ENCODE measurements at places on chromosomes 2 and 18. TPM values are rescaled to one million over a fixed set of nuclear protein-coding genes. Genes with fewer than 3 reads are reported as not detected.

ITGA4 gene
- total RNA-seq, result 16.5 TPM

FAP gene
- 2.0 TPM for total RNA-seq

PTH2R gene
- not detected for total RNA-seq

DPP10 gene
- 0.88 TPM for total RNA-seq

EVA1A gene
- 1.3 TPM for total RNA-seq

NEB gene
- 0.72 TPM for total RNA-seq

VPS54 gene
- 8.9 TPM for total RNA-seq

- H3K27me3 ChIP-seq, result no peaks in the 10 kb centered on the region
- peaks cover 4% of the 10 kb centered on the region for H3K4me1 ChIP-seq
- DNase-seq, result no peak
Observed at GRCh38 chr18:9753846-9754245, 45.7 kb downstream of the RAB31 start.

- H3K4me3 ChIP-seq, result no peak overlapping the region
- H3K4me1 ChIP-seq, result no peaks in the 10 kb centered on the region
- no peaks in the 10 kb centered on the region for H3K27me3 ChIP-seq
- H3K27ac ChIP-seq, result no peak overlapping the region
- peak; percentile 32 for DNase-seq
Observed at GRCh38 chr2:120845277-120845676, 109.6 kb downstream of the GLI2 start.

DNA sequence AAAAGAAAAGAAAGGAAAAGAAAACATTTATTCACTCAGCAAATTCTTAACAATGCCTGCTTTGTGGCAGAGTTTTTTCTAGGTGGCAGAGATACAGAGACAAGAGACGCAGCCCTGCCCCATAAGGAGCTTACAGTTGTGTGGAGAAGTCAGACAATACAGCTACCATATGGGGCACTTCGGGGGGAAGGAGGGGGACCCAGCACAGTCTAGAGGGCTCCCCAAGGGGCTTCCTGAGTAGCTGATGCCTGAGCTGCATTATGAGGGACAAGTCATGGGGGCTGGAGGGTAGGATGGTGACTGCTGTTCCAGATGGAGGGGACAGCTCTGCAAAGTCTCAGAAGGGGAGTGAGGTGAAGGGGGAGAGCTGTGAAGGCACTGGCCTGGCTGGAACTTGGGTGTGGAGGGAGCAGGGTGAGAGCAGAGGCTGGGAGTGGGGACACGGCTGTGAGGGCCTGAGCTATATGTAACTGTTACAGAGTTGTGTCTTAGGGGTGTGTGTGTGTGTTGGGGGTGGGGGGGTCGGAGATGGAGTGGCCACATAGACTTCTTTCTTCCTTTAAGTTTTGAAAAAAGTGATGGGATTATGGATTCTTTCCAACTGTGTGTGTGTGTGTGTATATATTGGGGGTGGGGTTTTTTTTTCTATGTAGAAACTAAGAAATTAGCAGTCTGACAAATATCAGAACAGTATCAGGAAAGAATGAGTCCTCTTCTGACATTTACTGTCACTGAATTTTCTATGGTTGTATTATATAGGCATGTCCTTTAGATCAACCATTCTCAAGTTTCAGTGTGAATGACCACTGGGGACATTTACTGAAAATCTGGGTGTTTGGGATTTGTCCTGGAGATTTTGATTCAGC, 66.0 kb upstream of the HAAO start:
- H3K4me3 ChIP-seq, result no peak overlapping the region
- peaks cover 4% of the 10 kb centered on the region for H3K4me1 ChIP-seq
- no peaks in the 10 kb centered on the region for H3K36me3 ChIP-seq
- DNase-seq, result no peak
- no peak overlapping the region for H3K27ac ChIP-seq

GRCh38 chr2:201781557-201782051, 871 bp upstream of the ALS2 start:
- no peak for DNase-seq
- peak overlapping the region; percentile 91 for H3K27ac ChIP-seq
- no peaks in the 10 kb centered on the region for H3K27me3 ChIP-seq
- no peaks in the 10 kb centered on the region for H3K36me3 ChIP-seq

DNA sequence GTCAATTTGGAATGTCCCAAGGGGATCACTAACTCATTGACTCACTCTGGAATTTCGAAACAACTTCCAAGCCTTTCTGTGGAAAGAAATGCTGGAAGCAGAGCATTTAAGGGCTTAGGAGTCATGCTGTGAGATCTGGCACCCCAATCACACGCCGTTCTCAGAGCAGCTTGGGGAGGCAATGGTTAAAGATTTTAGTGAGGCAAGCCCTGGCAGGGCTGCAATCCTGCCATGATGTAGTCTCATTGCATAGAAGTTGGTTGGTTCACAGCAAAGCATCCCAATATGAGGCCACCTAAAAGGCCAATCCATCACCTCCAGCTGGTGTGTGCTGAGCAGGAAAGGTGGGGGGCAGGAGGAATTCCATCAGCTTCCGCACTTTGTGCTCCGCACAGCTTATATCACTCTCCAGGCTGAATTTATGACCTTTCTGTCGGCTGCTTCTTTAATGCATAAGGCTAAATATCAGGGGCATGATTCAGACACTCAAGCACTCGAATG, 1043.9 kb upstream of the POU3F3 start:
- no peak for DNase-seq
- H3K27me3 ChIP-seq, result no peaks in the 10 kb centered on the region
- H3K27ac ChIP-seq, result no peak overlapping the region
- H3K36me3 ChIP-seq, result no peaks in the 10 kb centered on the region
- no peak overlapping the region for H3K4me3 ChIP-seq

DNA sequence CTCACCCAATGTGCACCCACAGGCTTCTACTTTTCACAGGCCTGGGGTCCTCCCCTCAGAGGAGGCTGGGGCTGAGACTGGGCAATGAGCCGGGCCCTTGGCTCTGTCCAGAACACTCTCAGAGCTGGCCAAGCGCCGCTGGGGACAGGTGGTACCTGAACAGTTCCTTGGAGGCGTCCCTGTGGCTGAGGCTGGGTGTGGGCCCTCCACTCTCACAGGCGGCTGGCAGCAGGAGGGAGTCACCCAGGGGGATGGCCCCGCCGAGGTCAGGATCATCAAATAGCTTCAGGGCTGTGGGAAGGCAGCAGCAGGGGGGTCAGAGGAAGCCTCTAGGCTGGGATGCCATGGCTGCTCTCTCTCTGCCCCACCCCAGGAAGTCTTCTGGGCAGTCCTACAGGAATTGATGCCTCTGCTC, 27.1 kb downstream of the HS1BP3 start:
- H3K27me3 ChIP-seq, result no peaks in the 10 kb centered on the region
- H3K36me3 ChIP-seq, result peaks cover 37% of the 10 kb centered on the region
- no peak overlapping the region for H3K4me3 ChIP-seq
- H3K27ac ChIP-seq, result no peak overlapping the region

DNA sequence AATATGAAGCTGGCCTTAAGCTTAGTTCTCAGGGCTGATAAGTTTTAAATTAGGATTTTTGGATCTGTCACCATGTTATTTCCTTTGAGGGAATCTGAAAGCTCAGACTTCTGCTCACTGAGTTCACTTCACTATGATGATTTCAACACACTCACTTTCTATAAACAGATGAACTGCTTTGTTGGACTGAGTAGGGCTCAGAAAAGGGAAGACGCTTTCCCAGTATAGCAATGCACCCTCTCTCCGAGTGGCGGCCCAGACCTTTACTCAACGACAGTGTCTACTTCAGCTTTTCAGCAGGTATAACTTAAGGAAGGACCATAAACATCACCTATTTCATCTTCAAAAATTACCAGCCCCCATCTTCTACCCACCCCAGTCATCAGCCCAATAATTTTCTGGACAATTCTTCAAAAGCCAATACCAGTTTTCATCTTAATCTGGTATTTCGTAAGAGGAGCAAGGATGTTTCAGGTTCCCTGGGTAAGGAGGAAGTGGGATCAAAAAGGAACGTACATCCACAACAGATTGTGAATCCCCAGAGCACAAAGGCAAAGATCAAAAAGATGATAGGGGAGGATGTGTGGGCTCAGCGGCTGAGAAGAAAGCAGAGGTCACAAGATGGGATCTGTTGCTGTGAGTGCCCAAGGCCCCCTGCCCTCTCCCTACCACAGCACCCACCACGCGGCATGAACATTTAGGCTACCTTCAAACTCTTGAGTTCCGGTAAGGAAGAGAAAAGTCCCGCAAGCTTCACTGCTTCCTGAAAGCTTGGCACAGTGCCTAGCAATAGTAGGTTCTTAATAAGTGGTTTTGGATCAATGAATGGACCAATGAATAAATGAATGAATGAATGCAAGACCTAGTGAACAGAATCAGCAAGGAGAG, 41.9 kb downstream of the LPIN2 start:
- no peaks in the 10 kb centered on the region for H3K27me3 ChIP-seq
- no peak for DNase-seq
- H3K27ac ChIP-seq, result peak overlapping the region; percentile 72
- H3K36me3 ChIP-seq, result no peaks in the 10 kb centered on the region
- peaks cover 61% of the 10 kb centered on the region for H3K4me1 ChIP-seq

DNA sequence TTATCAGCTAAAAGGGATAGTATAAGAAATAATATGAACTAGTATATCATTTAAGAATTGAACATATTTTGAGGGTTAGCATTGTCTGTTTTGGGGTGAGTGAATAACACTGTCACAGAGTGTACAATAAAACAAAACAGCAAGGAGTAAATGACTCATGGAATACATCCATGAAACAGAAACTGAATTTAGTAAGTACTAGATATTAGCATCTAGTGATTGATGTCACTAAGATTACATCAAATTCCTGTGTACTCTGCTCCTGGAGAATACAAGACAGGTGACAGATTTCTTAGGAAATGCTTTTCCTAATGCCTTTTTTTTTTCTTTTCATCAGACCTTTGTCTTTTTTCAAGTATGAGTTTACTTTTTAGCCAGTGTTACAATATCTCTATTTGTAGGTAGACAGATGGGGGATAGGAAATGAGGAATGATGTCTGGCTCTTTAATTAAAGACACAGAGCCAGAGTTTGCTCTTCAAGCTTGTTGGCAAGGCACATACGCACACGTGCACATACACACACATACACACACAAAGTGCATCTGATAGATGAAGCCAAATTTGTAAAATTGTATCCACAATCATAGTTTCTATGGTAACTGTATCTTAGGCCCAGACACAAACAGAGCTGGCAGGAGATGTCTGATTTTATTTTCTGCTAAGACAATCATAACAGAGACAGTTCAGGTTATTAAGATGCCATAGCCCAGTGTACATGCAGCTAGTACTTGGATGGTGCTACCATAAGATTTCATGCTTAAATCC, 138.2 kb upstream of the NRP2 start:
- DNase-seq, result no peak
- H3K4me3 ChIP-seq, result no peak overlapping the region
- no peaks in the 10 kb centered on the region for H3K36me3 ChIP-seq
- H3K27ac ChIP-seq, result no peak overlapping the region

DNA sequence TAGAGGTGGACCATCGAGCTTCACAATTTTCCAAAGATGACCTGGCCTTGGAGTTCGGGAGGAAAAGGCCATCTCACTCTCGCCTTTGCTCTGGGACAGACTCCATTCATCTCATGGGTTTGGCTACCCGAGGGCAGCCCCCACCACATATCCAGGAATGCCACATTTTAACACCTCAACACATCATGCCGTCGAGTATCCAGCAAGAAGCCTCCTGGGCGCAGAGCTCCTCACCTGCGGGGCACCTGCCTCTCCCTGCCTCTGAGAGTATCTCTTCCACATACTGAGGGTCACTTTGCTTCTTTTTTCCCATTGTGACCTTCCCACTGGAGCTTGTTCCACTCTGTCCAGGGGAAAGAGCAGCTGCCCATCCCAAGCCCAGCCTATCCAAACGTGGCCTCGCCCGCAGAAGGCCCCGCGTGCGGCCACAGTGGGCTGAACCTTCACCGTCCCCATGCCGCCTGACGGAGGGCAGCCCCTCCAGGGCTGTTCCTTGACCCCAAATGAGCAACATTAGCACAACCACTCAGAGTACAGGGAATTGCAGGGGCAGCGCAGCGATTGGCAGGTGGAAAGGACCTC, 5.5 kb upstream of the LIMS2 start:
- peaks cover 19% of the 10 kb centered on the region for H3K4me1 ChIP-seq
- no peaks in the 10 kb centered on the region for H3K36me3 ChIP-seq
- DNase-seq, result no peak
- H3K27me3 ChIP-seq, result no peaks in the 10 kb centered on the region
- H3K4me3 ChIP-seq, result peak overlapping the region; percentile 60
- H3K27ac ChIP-seq, result peak overlapping the region; percentile 61

- H3K36me3 ChIP-seq, result no peaks in the 10 kb centered on the region
- no peak overlapping the region for H3K27ac ChIP-seq
- no peak overlapping the region for H3K4me3 ChIP-seq
- no peak for DNase-seq
- no peaks in the 10 kb centered on the region for H3K27me3 ChIP-seq
Observed at GRCh38 chr2:106954304-106954703, 68.3 kb upstream of the ST6GAL2 start.

DNA sequence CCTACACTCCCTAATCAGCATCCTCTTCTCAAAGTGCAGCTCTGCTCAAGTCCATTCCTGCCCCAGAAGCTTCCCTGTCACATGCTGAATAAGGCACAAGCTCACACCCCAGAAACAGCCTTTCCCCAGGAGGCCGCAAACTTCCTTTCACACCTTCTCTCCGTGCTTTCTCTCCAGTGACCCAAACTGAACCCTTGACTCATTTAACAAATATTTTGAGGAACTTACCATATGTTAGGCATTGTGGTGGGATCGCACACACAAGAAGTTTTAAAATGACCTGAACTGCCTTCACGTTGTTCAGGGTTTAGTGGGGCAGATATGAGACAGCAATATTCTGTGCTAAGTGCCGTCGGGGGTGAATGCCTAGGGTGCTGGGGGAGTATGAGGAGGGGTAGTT, 161.3 kb downstream of the INSIG2 start:
- DNase-seq, result no peak
- H3K27ac ChIP-seq, result no peak overlapping the region
- peaks cover 7% of the 10 kb centered on the region for H3K27me3 ChIP-seq
- H3K4me1 ChIP-seq, result no peaks in the 10 kb centered on the region
- no peak overlapping the region for H3K4me3 ChIP-seq
- H3K36me3 ChIP-seq, result no peaks in the 10 kb centered on the region

DNA sequence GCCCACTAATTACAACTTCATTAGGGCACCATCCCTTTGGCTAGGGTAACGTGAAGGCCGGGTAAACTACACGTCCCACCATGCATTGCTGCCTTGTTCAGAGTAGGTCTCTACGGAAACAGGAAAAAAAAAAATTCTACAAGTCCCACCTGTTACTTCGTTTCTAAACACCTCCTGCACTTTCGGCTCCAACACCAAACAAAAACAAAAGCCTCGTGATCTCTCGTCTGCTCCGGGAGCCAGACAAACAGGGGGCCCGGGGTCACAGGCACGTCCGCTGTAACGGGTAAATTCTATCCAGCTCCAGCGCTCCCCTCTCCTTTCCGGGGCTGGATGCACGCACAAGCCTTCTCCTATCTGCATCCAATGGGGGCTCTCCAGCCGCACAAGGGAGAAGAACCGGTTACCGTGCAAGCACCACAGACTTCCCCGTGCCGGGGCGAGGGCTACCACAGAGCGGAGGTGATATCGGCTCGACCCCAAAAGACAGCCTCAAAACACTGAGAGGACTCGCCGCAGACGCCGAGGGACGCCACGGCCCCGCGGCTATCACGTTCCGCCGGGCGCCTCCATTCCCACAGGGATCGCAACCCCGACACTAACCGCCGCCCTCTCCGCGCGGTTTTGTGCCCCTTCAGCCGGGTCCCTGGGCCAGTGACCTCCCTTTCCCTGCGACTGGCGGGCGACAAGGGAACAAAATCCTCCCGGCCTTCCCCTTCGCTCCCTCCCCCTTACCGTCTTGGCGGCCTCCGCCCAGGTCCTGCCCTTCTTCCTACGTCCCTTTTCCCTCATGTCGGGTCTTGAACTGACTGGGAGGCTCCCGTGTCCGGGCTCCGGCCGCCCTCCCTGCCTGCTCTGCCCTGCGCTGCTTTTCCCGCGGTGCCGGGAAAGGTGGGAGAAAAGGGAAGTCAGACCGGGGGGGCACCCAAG, 591 bp downstream of the ASXL2 start:
- H3K27me3 ChIP-seq, result no peaks in the 10 kb centered on the region
- peaks cover 7% of the 10 kb centered on the region for H3K36me3 ChIP-seq
- peak overlapping the region; percentile 75 for H3K4me3 ChIP-seq
- peak; percentile 45 for DNase-seq
- peaks cover 4% of the 10 kb centered on the region for H3K4me1 ChIP-seq
